Activated T-cell treated with anti-CD3 and anti-CD28 coated beads, Interleukin-2, amount 50 U/mL, for 72 hours (primary cell): ENCODE measurements at places on chromosomes 3 and 15. TPM values are rescaled to one million over a fixed set of nuclear protein-coding genes. Genes with fewer than 3 reads are reported as not detected.

DNA sequence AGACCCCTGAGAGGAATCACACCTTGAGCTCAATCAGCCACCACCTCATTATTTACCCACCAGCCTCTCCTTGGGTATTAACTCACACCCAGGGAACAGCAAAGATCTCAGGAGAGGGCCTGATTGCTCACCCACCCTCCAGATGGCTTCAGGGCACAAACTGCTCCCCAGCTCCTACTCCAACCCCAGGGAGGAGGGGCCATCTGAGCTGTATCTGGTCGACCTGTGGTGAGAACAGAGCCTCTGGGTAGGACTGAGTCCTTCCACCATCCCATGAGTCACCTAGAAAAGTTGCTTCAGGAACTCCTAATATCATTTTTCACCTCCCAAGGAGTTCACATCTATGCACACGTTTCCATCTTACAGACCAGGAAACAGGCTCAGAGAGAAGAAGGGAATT is 44.8 kb upstream of the HES1 start:
- DNase-seq, result no peak

GRCh38 chr15:94229591-94230369 is 1.6 kb upstream of the MCTP2 start:
- peak; percentile 62 for DNase-seq

GRCh38 chr15:52689562-52689961 is 10.4 kb upstream of the ATOSA start:
- no peak for DNase-seq

GRCh38 chr3:42755681-42756578 is 17.1 kb downstream of the CCDC13 start:
- DNase-seq, result peak; percentile 6

DNA sequence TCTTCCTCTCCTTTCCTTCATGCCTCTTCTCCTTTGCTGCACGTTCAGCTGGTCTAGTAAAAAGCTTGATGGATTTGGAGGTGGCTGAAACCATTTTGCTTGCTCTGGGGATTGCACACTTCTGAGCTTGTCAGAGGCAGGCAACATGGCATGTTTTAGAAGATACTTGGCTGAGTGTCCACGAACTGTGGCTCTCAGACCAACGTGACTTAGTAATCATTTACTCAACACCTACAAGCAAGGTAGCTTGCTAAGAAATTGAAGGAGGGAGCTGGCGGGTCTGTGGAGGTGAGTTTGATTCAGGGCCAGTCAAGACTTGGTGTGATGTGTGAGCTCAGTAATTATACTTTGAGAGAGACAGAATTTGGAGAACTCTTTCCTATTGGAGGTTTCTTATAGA is 196.0 kb downstream of the LPP start:
- no peak for DNase-seq

- no peak for DNase-seq
Observed at GRCh38 chr3:134608023-134608770, 42.6 kb downstream of the KY start.

STRA6 gene
- 0.43 TPM for total RNA-seq
